ENCODE measurements at places on chromosomes 5 and 9.

- no peak for DNase-seq
These were observed 258.6 kb upstream of the ADAMTS16 start for GRCh38 chr5:4881366-4882002.

GRCh38 chr5:72558383-72558782 lies 51.2 kb upstream of the ZNF366 start:
- no peak for DNase-seq

GRCh38 chr9:36550135-36550534 lies 22.6 kb upstream of the MELK start:
- DNase-seq = no peak

- DNase-seq = no peak
These were observed 99.8 kb downstream of the ADRB2 start for GRCh38 chr5:148926207-148926606.

DNA sequence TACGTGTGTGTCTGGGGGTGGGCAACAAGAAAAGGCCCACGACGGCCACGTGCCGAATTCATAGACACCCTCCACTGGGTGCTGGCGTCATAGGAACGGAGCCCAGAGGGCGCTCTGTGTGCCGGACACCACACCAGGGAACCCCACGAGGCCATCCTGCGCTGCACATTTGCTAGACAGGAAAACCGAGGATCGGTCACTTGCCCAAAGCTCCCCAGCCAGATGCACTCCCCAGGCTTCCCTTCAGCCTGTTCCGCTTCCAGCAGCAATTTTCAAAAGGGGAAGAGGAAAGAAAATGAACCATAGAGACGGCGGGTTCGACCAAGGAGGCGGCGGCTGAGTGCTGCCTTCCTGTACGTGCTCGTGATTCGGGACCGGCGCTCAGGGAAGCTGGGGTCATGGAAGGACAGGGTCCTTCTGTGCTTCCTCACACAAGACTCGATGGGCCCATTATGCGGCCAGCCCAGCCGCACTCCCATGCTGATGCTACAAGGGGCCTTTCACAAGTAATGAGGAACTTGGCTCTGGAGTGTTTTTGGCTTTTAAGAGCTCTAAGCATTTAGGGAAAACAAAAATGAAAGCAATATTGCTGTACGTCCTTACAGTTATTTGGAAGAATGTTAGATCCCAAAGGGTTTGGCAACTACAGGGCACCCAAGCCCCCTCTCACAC lies 124.6 kb upstream of the SARDH start:
- DNase-seq = no peak

Data from stimulated activated CD4-positive, alpha-beta T cell treated with anti-CD3 and anti-CD28 coated beads, TNF-alpha, amount 100 ng/mL, for 4 hours (primary cell).